ENCODE measurements at places on chromosomes 7 and 10.
A peak's percentile ranks its signal among the peaks of the same experiment; 100 is the strongest.

GRCh38 chr7:6277476-6277875 lies 5.1 kb upstream of the CYTH3 start:
- no peak for DNase-seq
- H3K27me3 ChIP-seq, result no peaks in the 10 kb centered on the region
- no peaks in the 10 kb centered on the region for H3K36me3 ChIP-seq
- peaks cover 38% of the 10 kb centered on the region for H3K4me1 ChIP-seq
- no peak overlapping the region for H3K4me3 ChIP-seq

DNA sequence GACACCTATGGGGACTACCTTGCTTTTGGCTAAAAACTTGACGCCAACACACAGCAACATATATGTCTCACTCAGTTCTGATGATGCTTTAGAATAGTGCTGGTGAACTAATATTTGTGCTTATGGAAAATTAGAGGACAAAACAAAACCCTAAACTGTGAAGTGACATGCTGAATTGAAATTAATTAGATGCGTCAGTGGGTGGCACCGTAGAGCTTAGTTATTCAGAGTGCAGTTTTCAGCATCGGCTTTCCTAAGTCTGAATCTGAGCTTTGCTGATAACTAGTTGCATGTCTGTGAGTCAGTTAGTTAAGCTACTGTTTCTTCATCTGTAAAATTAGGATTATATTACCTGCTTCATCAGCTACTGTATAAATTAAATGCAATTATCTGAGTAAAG lies 245.0 kb upstream of the SORCS1 start:
- no peaks in the 10 kb centered on the region for H3K36me3 ChIP-seq
- DNase-seq, result no peak
- no peak overlapping the region for H3K27ac ChIP-seq
- H3K27me3 ChIP-seq, result no peaks in the 10 kb centered on the region

DNA sequence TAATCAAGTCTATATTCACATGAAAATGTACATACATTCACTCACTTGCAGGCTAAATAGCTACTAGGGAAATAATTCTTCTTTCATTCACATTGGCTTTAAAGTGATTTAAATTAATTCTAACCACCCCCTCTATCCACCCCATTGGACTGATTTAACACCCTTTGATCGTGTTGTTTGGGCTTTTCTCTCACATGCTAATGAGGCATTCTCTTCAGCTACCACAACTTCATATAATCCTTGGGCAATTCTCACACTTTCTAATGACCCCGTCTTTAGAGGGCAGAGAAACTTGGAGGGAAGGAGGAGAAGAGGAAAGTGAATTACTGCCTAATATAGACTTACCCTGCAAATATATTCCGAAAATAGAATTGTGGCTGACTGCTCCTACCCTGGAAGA lies 24.6 kb downstream of the GRM3 start:
- H3K27ac ChIP-seq, result no peak overlapping the region
- no peaks in the 10 kb centered on the region for H3K36me3 ChIP-seq
- H3K4me1 ChIP-seq, result 0 out of 2 replicates have a peak, but pooled peaks cover 4% of the 10 kb centered on the region
- no peak for DNase-seq

DNA sequence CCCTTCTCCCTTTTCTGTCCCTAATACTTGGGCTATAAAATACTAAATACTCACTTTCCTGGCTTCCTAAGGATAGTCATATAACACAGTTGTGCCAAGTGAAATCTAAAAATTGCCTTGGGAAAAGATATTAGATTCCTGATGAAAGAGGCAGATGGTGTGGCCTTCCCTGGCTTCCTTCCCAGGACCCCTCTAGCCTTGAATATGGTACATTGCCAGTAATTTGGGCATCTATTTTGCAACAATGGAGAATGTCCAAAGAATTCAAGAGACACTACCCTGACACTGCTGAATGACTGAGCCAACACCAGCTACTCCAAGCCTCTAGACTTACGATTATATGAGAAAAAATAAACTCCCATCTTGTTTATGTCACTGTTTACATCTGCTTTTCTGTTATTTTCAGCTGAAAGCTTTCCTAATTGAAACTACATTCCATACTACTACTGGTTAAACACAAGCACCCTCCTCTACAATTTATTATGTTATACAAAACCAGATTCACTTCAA lies 17.9 kb downstream of the COPG2 start:
- H3K27me3 ChIP-seq, result no peaks in the 10 kb centered on the region
- no peaks in the 10 kb centered on the region for H3K36me3 ChIP-seq
- no peaks in the 10 kb centered on the region for H3K4me1 ChIP-seq
- H3K27ac ChIP-seq, result no peak overlapping the region

DNA sequence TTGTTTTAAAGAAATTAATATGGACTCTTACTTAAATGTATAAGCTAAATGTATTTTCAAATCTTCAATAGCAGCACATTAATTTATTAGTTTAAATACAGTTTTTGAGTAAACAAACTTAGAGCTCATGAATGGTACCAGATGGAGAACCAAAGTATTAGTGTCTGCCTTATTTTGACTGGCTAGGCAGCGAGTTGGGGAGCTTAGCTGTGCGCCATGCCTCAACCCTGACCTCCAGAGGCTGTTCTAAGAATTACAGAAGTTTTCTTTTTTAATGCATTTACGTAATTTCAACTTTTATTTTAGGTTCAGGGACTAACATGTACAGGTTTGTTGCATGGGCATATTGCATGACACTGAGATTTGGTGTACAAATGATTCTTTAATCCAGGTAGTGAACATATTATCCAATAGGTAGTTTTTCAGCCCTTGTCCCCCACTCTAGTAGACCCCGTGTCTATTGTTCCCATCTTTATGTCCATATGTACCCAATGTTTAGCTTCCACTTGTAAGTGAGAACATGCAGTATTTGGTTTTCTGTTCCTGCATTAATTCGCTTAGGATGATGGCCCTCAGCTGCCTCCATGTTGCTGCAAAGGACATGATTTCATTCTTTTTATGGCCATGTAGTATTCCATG lies 166.8 kb downstream of the IQUB start:
- no peaks in the 10 kb centered on the region for H3K36me3 ChIP-seq
- H3K27ac ChIP-seq, result no peak overlapping the region
- peak; percentile 45 for DNase-seq
- H3K4me1 ChIP-seq, result no peaks in the 10 kb centered on the region

All from Caco-2 (cell line).